ENCODE measurements at places on chromosomes 3 and 15.

GRCh38 chr3:177979703-177980102 is 556.5 kb upstream of the KCNMB2 start:
- DNase-seq: no peak

DNA sequence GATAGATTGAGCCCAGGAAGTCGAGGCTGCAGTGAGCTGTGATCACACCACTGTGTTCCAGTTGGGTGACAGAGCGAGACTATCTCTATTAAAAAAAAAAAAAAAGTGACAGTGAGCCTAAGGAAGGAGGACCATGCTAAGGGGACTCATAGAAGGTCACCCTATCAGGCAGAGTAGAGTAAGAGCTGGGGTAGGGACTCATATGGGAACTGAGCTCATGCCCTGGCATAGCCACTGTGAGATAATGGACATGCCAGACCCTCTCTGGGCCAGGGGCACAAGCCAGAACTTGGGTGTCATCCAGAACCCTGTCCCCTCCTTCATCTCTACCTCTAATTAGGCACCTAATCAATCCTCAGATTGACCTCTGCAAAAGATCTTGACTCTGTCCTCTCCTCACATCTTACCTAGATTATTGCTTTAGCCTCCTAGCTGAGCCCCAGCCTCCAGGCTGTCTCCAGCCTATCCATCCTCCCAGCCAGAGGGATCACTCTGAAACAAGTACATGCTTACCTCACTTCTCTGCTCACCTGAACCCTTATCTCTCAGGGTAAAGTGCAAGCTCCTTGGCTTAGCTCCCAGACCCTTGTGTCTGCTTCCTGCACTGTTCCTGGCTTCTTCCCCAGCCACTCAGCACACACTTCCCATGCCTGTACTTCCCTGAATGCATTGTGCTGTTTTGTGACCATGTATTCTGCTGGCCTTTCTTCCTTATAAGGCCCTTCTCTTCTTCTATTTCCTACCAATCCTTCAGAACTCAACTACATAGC is 76.4 kb downstream of the DAPK2 start:
- no peak for DNase-seq

- DNase-seq: peak; percentile 99
These were observed 18.1 kb downstream of the CSPG4 start for GRCh38 chr15:75694241-75695182.

DNA sequence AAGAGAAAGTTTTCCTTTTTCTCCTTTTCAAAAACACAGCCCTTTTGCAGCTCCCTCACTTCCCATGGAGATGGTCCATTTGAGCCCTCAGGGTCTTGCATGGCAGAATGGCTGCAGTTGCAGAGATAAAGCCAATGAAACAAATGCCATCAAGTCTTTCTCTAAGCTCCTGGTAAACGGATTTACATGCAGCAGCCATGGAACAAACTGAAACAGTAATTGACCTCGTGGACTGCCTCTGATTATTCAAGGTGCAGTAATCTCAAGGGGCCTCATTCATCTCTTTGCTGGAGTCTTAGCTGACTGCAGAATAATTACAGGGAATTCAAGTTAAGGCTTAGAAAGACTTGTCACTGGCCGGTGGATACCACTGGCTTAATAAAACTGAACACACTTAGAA is 125.1 kb downstream of the SQOR start:
- no peak for DNase-seq

- DNase-seq: no peak
These were observed 143.9 kb upstream of the UMPS start for GRCh38 chr3:124586126-124587052.

DNA sequence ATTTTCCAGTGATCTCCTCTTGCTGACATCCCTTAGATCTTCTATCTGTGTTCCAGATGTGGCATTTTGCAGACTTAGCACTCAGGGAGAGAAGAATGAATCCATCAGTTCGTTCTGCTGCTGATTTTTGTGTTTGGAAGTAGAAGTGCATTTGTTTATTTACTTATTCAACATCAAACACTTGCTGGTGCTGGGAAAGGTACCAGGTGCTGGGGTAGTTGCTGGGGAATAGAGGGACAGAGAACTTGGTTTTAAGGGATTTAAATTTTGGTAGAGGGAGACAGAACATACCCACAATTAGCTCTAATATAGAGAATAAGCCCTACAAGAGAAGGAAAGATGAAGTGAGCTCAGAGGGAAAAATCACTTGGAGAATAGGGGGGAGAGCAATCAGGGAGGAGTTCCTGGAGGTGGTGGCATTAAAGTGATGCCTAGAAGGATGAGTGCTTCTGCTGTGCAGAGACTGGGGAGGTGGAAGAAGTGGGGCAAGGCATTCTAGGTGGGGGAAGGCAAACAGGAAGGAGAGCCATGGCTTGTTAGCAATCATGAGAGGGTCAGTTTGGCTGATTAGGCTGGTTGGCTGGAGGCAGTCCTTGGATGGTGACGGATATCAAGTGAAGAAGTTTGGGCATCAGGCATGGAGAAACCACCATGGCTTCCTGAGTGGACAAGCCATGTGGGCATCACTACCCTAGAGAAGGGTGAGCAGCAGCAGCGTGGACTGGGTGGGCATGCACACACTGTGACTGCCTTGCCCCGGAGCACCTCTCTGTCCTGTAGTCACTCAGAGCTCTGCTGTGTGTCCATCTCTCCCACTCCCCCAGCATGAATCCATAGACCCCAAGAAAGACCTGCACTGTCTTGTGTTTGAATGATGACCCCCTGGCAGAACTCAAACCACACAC is 197.3 kb downstream of the OPA1 start:
- no peak for DNase-seq

GRCh38 chr3:44125882-44126281 is 115.8 kb upstream of the TOPAZ1 start:
- DNase-seq: no peak

DNA sequence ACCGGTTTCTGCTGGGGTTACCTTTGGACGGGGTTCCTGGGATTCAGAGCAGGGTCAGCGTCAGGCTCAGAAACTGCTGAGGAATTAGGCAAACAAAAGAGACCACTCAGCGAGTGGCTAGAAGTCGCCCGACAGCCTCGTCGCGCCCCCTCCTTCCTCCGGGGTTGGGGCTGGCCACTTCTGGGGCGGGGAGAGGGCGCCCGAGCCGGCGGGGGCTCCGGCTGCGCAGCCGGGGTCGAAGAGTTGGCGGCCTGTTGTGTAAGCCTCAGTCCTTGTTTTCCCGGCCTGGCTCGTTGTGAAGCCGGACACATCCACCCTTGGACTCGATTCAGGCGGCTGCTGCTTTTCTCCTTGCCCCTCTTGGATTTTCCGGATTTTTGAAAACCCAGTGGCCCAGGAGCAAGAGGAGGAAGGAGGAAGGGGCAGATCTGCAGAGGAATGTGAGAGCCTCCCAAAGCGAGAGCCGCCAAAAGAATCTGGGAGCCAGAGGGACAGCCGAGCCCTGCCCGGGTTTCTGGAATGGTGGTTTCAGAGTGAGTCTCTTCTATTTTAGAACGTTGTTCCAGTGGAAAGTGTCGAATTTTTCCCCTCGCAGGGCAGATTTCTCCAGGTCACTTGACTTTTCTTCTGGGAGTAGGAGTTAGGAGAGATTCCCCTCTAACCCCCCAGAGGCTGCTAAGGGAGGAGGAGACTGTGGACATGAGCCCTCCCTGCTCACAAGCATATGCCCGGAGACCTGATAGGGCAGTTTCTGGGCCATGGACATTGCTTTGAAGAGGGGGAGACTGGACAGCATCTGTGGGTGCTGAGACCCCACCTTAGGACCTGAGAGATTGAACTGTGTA is 666 bp downstream of the SNX33 start:
- no peak for DNase-seq

- DNase-seq: peak; percentile 31
These were observed 8.6 kb upstream of the ZNF621 start for GRCh38 chr3:40516201-40516600.

- no peak for DNase-seq
These were observed 117.8 kb upstream of the ACP3 start for GRCh38 chr3:132199451-132199850.

GRCh38 chr3:33139996-33140395 is 26.2 kb downstream of the CRTAP start:
- peak; percentile 54 for DNase-seq

DNA sequence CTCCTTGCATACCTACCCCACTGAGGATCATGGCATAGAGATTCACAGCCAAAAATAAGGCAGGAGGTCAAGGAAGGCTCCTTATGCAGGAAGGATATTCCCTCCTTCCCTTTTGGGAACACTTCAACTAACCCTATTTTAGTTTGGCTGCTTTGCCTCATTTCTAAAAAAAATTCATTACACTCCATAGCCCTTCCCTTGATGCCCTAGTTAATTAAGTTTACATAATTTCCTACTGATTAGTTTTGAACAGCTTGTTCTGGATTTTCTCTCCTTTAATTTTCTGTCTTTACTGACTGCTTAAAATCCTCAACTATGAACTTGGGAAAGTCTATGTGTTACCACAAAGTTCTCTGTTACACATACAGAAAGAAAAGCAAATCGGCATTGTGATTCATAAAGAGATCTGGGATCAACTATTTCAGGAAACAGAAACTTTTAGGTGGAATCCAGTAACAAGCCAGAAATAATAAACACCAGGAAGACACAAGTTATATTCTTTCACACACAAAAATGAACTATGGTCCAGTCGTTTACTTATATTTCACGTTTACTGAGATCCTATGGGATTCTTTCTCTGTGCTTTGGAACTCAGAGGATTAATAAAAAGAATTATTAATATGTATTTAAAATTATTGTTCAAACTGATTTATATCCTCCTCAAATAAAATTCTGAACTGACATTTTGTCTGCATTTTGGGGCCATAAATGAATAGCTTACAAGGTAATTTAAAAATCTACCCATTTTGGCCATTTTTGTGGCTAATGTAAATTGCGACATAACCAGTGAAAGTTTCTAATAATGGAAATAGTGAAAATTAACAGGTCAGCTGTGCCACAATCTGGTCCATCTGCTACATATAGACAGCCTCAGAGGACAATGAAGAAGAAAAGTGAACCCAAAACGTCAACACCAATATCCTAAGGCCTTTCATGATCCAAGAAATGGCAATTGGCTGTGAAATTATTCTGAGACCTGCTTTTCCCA is 113.8 kb downstream of the FRMD5 start:
- DNase-seq: peak; percentile 92

GRCh38 chr3:119300991-119301391 is 6.8 kb downstream of the ARHGAP31 start:
- DNase-seq: no peak

DNA sequence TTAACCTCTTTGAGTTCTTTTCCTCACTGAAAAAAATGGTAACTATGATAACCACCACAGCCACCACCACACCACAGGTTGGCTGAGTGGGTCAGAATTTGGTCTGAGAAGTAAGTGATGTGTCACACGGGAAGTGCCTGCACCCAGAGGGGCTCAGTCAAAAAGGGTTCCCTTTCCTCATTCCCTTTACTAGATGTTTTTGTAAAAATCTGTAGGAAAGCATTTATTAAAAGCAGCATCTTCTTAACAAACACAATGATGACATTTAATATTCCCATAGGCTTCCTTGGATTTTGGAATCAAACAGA is 23.2 kb downstream of the CFAP92 start:
- DNase-seq: no peak

DNA sequence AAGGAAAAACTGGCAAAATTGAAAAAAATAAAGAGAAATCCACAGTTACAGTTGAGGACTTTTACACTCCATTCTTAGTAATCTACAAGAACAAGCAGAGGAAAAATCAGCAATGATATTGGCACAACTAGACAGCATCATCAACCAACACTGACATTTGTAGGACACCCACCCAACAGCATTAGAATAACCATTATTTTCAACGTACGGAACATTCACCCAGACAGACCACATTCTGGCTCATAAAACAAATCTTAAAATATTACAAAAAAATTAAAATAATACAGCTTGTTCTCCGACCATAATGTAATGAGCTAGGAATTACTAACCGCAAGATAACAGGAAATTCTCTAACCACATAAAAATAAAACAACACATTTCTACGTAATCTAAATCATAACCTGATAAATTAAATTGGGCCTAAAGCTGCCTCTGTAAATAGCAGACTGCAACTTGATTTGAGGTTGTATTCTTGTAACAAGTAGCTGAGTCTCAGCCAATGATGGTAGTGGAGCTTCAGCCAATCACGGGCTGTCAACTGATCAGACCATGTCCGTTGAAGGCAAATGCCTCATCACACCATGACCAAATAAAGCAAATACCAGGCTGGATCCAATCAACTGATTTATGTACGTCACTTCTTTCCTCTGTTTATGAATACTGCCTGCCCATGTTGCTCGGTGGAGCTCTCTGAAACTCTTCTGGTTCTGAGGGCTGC is 9.2 kb downstream of the PLSCR4 start:
- no peak for DNase-seq

GRCh38 chr3:39110041-39110639 is 2.7 kb downstream of the TTC21A start:
- DNase-seq: no peak

DNA sequence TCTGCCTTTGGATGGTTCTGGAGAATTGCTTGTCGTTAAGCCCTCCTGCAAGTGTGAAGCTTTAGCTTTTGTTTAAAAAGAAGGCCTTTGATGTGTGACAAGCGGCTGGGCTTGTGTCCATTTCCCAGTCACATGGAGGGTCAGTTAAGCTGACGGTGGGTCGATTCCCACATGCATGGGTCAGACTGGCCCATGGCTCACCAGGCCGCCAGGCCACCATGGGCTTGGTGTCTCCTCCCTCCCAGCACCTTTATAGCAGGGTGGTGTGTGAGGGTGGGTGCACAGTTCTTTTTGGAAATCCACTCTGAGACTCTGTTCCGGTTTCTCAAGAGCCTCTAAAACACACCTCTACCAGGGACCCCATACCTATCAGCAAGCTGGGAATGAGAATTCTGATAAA is 67.2 kb downstream of the SCN5A start:
- DNase-seq: no peak

GRCh38 chr3:120192159-120192558 is 92.9 kb downstream of the GPR156 start:
- DNase-seq: peak; percentile 61

- peak; percentile 84 for DNase-seq
These were observed 4.6 kb upstream of the CIDEC start for GRCh38 chr3:9884555-9885165.

DNA sequence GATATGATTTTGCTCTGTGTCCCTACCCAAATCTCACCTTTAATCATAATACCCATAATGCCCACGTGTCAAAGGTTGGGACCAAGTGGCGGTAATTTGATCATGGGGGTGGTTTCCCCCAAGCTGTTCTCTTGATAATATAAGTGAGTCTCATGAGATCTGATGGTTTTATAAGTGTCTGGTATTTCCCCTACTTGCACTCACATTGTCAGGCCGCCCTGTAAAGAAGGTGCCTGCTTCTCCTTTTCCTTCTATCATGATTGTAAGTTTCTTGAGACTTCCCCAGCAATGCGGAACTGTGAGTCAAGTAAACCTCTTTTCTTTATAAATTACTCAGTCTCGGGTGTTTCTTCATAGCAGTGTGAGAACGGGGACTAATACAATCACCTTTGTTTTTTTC is 279.8 kb downstream of the ARPP21 start:
- no peak for DNase-seq
